ENCODE measurements at places on chromosomes 4 and X. TPM values are rescaled to one million over a fixed set of nuclear protein-coding genes. Genes with fewer than 3 reads are reported as not detected.

The MAGEC3 gene
- not detected for total RNA-seq

GRCh38 chrX:55039471-55039870 is 8.7 kb upstream of the ALAS2 start:
- no peak for DNase-seq

- no peak for DNase-seq
These were observed 27.9 kb upstream of the ZCCHC12 start for GRCh38 chrX:118795528-118796280.

- no peak for DNase-seq
These were observed 79.8 kb downstream of the NYX start for GRCh38 chrX:41526925-41527324.

- DNase-seq = no peak
These were observed 15.8 kb downstream of the RPL39 start for GRCh38 chrX:119775517-119776238.

DNA sequence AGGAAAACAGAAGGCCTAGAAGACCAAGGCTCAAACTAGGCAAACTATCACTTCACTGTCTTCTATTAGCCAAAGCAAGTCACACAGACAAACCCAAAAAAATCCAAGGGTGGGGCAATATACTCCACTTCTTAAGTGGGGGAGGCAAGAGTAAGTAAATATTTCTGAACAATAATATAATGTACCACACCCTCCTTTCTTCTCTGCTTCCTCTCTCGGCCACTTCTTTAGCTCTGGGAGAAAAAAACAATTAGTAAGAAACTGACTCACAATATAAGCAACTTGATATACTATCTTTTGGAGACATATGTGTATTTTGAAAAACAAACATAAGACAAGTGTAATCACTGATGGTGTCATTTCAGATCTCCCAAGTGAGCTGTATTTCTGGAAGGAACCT is 14.8 kb downstream of the DCAF8L1 start:
- DNase-seq = no peak

The SLC34A2 gene
- total RNA-seq = 0.11 TPM

The WFS1 gene
- total RNA-seq = 81.7 TPM

GRCh38 chrX:9349572-9350494 is 115.0 kb upstream of the TBL1X start:
- no peak for DNase-seq

DNA sequence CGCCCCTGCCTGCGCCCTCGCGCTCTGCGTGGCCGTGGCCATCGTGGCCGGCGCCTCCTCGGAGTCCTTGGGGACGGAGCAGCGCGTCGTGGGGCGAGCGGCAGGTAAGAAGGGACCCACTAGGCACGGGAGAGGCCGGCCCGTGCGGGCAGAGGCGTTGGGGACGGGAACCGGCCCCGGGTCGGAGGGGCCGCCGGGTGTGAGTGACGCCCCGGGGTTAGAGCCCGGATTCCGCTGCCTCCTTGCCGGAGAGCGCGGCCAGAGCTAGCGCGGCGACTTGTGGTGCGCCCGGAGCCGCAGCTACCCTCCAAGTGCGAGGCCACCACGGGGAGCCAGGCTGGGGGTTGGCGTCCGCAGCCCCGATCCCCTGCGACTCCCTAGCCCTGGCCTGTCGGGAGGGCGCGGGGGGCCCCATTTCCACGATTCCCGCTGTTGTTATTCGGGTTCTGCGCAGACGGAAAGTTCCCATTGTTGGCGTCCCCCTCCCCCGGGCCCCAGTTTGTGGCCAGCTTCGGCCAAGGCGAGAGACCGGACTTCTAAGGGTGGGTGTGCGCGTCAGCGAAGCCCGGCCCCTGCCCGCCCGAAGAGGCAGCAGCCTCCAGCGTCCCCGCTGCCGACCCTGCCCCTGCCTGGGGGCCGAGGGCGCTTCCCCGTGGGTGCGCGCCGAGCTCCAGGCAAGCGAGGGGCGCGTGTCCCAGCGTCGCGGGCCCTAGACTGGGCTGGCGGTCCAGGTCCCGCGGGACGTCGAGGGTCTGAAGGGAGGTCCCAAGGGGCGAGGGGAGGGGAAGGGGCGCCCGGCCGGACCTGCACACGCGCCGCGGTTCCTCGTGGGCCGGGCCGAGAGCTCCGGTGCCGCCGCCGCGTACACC is 1.1 kb downstream of the FGFR3 start:
- no peak for DNase-seq

GRCh38 chrX:38117485-38117884 is 103.2 kb downstream of the SRPX start:
- DNase-seq = no peak

The VSIG4 gene
- 56.6 TPM for total RNA-seq

- no peak for DNase-seq
These were observed 287.7 kb downstream of the STIM2 start for GRCh38 chr4:27148211-27148895.

DNA sequence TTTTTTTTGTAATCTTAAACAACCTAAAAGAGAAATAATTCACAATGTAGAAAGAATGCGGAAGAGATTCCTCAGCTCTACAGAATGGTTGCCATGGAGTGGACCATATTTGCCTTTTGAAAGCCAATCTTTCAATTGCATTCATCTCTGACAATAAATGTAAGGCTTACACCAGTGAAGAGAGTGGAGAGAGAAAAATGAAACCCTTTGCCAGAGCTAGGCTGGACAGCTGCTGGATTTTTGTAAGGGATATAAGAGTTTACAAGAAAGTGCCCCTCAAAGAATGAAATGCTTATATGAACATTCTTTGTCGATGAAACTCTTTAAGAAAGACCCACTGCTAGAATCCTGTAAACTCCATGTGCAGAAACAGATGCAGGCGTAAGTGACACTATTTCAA is 66.0 kb upstream of the FAT1 start:
- DNase-seq = no peak

All from Right ventricle myocardium superior (tissue), 1 donor.